Activated CD4-positive, alpha-beta memory T cell treated with anti-CD3 and anti-CD28 coated beads, Interleukin-2, amount 10 ng/mL, durations not matched to agents 7 days and 5 days (primary cell): ENCODE measurements at places on chromosomes 2 and 18.
A peak's percentile ranks its signal among the peaks of the same experiment; 100 is the strongest.

DNA sequence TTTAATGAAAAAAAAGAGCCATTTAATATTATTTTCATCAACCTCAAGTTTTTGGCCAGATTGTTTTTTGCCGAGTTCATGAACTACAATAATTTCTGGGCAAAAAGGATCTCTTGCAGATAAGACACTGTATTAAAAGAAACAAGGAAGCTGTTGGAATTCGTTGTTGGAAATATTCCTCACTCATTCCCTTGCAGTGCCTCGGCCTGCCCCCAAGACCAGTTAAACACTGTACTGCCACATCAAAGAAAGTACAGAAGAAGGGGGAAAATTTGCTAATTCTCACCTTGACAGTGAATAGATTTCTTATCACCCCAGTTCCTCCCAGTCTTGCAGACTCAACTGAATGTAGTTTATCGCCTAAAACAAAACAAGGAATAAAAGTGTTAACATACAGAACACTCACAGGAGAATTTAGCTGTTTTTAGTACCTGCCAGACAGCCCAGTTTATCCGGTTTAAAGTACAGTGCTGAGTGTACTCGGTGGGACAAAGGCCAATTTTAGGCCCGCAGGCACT lies 1.2 kb downstream of the IDH1 start:
- no peak for DNase-seq
- H3K27ac ChIP-seq, result no peak overlapping the region
- peaks cover 28% of the 10 kb centered on the region for H3K4me1 ChIP-seq
- H3K4me3 ChIP-seq, result peak overlapping the region; percentile 98
- H3K27me3 ChIP-seq, result no peaks in the 10 kb centered on the region

DNA sequence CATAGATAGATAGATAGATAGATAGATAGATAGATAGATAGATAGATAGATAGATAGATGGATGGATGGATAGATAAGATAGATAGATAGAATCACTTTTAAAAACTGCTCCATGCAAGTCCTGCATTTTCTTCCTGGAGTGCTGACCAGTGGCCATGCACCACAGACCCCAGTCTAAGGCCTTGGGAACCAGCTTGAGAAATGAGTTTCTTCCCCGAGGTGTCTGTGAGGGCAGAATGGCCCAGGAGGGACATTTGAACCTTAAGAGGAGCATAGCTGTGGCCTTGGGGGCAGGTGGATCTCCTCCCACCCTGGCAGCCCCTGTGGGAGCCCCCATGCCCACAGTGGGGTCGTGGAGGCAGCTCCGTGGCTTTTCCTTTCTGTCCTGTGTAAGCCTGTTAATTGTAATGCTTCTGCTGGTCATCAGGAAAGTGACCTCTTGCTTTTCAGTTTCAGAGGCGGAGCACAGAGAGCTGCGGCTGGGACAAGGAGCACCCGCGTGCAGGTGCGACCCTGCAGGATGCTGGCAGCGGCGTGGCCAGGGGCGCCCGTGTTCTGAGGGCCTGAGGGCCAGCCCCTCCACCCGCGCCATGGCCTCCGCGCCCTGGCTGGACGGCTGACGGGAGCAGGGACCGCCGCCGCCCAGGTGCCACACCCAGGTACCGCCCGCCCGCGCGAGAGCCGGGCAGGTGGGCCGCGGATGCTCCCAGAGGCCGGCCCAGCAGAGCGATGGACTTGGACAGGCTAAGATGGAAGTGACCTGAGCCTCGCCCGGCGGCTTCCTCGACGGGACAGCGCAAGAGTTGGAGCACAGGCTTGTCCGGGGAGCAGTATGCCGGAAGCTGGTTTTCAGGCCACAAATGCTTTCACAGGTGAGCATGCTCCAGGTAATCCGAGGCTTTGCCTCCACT lies 168.6 kb downstream of the LDLRAD4 start:
- H3K27me3 ChIP-seq, result no peaks in the 10 kb centered on the region
- no peaks in the 10 kb centered on the region for H3K36me3 ChIP-seq
- H3K4me3 ChIP-seq, result no peak overlapping the region
- DNase-seq, result no peak

GRCh38 chr2:112033600-112033999 lies 21.5 kb upstream of the TMEM87B start:
- H3K4me1 ChIP-seq, result peaks cover 6% of the 10 kb centered on the region
- H3K4me3 ChIP-seq, result no peak overlapping the region
- no peak for DNase-seq
- peaks cover 7% of the 10 kb centered on the region for H3K27me3 ChIP-seq
- H3K36me3 ChIP-seq, result no peaks in the 10 kb centered on the region
- H3K27ac ChIP-seq, result no peak overlapping the region

DNA sequence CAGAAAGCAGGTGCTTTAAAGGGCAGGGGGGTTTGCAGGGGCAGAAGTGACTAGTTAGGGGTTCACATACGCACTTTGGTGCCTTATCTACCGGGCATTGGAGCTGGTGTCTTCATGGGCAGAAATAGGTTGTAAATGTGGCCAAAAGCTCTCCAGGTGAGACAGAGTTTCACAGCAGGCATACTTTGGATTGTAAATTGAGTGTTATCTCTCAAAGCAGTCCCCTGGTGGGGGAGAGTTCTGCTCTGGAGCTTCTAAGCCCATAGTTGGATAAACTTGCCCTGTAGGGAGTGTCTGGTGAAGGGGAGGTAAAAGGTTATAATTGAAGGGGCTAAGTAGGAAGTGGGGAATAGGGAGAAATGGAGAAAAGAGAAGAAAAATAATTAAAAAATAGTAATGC lies 43.1 kb downstream of the COL4A3 start:
- H3K36me3 ChIP-seq, result no peaks in the 10 kb centered on the region
- DNase-seq, result no peak
- no peaks in the 10 kb centered on the region for H3K4me1 ChIP-seq
- no peaks in the 10 kb centered on the region for H3K27me3 ChIP-seq
- H3K27ac ChIP-seq, result no peak overlapping the region

DNA sequence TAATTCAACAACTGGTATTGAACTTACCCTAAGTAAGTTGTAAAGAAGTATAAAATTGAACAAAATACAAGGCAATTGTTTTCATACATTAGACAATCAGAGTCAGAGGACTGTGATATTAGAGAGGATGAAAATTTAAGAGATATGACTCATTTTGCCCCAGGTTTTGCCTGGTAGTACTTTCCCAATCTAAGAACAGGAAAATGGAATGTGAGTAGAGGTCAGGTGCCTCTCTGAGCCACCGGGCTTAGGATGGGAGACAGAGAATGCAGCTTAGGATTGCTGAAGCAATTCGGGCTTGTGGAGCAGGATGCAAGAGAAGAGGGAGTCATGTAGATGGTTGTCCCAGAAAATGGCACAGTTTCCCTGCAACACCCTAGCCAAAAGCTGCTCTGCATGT lies 219.7 kb upstream of the CHST9 start:
- H3K27me3 ChIP-seq, result no peaks in the 10 kb centered on the region
- H3K4me3 ChIP-seq, result no peak overlapping the region
- no peak overlapping the region for H3K27ac ChIP-seq

- no peak overlapping the region for H3K4me3 ChIP-seq
- no peak overlapping the region for H3K27ac ChIP-seq
- no peaks in the 10 kb centered on the region for H3K36me3 ChIP-seq
- no peaks in the 10 kb centered on the region for H3K4me1 ChIP-seq
Measured at GRCh38 chr2:132936261-132936660, 266.3 kb upstream of the LYPD1 start.

DNA sequence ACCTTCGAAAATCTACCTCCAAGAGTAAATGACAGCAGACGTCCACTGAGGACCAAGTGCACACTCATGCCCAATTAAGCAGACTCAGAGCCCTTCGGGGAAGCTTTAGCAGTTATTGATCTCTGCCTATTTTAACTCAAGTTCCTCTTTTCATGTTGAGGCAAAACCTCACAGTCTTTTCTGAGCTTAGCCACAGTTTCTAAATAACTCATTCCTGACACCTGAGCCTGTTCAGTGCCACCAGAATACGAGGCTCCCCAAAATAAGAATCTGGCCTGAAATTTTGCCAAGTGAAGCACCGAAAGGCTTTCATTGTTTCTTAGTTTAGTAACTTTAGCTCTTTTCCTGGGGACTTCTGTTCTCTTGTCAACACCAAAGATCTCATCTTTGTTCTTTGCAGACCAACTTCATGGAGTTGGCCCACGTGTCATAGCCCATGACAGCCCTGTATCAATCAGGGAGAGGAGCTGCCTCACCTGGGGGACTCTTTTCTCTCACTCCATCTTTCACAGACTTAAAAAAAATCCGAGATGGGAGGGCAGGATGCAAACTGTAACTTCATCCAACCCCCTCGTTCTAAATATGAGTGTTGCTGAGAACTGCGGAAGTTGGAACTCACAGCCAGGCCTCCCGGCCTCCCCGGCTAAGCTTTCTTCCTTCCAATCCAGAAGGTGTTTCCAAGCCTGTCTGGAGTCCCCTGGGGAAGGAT lies 22.2 kb downstream of the INPP5D start:
- H3K4me1 ChIP-seq, result peaks cover 94% of the 10 kb centered on the region
- H3K4me3 ChIP-seq, result peak overlapping the region; percentile 50
- peak overlapping the region; percentile 97 for H3K27ac ChIP-seq
- H3K36me3 ChIP-seq, result peaks cover 84% of the 10 kb centered on the region
- DNase-seq, result no peak
